Activated T-cell treated with anti-CD3 and anti-CD28 coated beads, Interleukin-2, amount 50 U/mL, for 72 hours (primary cell): ENCODE measurements at places on chromosomes 2 and 18. TPM values are rescaled to one million over a fixed set of nuclear protein-coding genes. Genes with fewer than 3 reads are reported as not detected.

Gene CLIP4
- total RNA-seq, result 28.4 TPM

DNA sequence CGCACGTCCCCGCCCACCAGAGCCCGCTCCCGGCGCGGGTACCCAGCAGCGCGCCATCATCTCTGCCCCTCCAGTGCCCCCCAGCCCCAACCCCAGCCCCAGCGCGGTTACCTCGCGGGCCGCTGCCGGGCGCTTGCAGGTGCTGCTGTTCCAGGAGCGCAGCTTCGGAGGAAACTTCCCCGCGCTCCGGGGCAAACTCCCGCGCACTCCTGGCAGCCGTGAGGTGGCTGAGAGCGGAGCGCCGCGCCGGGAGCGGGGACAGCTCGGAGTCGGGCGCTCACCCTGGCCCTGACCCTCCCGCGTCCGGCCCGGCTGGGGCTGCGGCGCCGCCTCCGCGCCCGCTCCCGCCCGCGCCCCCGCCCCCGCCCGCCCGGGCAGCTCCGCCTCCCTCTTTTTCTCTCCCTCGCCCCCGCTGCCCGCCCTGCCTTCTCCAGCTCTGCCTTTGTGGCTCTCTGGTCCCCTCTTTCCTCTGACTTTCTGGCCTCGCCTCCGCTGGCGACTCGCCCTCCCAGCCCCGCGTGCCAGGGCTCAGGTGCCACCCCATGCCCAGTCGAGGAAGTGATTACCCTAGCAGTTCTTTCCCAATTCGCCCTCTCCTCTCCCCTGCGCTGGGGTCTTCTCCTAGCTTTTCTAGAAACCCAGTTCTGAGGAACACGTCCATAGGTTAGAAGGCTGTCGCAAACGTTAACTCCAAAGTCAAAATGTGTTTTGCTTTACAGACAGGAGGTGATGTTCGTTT, at the start of gene CHST9:
Gene CHST9 (minus strand): TSS at position 284 of the 739 bp plus-strand sequence. CDS start 42,499 bp downstream, outside the sequence.
- peak within 1 kb of the TSS; percentile 55 for H3K4me3 ChIP-seq
- peaks cover 33% of the 10 kb centered on the region for H3K27me3 ChIP-seq
- peaks cover 6% of the 10 kb centered on the region for H3K36me3 ChIP-seq
- no peak for DNase-seq

- H3K4me3 ChIP-seq, result no peak overlapping the region
- DNase-seq, result no peak
- H3K36me3 ChIP-seq, result no peaks in the 10 kb centered on the region
- no peak overlapping the region for H3K27ac ChIP-seq
- H3K27me3 ChIP-seq, result no peaks in the 10 kb centered on the region
Measured at GRCh38 chr18:76972846-76973519, 150.6 kb downstream of the ZNF236 start.

- H3K36me3 ChIP-seq, result peaks cover 10% of the 10 kb centered on the region
- H3K4me1 ChIP-seq, result peaks cover 40% of the 10 kb centered on the region
- no peaks in the 10 kb centered on the region for H3K27me3 ChIP-seq
- H3K4me3 ChIP-seq, result peak overlapping the region; percentile 56
- peak; percentile 33 for DNase-seq
- no peak overlapping the region for H3K27ac ChIP-seq
Measured at GRCh38 chr2:239363946-239364637, 36.7 kb downstream of the HDAC4 start.

DNA sequence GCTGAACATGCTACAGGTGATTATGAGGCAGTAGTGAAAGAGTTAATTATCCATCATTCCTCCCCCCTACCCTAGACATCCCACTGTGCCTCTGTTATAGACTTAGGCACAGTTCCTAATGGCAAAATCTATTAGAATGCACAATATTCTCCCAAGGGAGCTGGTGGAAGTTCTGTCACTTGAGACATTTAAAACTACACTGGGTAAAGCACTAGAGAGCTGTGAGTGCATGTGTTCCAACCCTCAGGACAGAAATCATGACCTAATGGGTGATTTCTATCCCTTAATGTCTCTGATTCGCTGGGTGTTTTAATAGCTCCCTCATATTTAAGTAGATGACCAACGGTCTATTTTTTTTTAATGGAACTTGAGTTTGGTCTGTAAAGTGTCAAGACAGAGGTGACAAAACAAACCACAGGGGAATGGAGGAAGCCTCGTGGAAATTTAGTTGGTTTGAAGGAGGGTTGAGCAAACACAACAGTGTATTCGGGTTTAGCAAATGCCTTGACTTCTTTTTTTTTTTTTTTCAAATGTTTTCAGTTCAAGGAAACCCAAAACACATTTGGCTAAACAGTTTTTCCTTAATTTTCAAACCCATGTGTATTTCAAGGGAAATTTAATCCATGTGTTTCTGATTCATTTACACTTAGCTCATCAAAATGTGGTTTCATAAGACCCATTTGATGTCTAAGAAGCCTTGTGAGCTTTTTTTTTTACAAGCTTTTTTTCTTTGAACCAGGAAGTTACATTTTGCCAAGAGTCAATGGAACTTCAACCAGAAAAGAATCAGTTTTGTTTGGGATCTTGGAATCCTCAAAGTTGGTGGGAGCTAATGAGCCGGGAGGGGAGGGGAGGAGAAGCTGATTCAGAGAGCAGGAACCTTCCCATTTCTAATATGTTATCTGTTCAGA, 665.1 kb upstream of the ZEB2 start:
- H3K4me3 ChIP-seq, result no peak overlapping the region
- no peaks in the 10 kb centered on the region for H3K4me1 ChIP-seq
- no peaks in the 10 kb centered on the region for H3K36me3 ChIP-seq

GRCh38 chr2:1628893-1629292, 115.4 kb downstream of the PXDN start:
- no peaks in the 10 kb centered on the region for H3K36me3 ChIP-seq
- H3K27me3 ChIP-seq, result peaks cover 5% of the 10 kb centered on the region
- H3K27ac ChIP-seq, result no peak overlapping the region
- H3K4me1 ChIP-seq, result no peaks in the 10 kb centered on the region
- no peak for DNase-seq
- H3K4me3 ChIP-seq, result no peak overlapping the region

Gene LOXL3
- 3.6 TPM for total RNA-seq

- H3K4me1 ChIP-seq, result no peaks in the 10 kb centered on the region
- no peak overlapping the region for H3K4me3 ChIP-seq
- H3K27me3 ChIP-seq, result no peaks in the 10 kb centered on the region
- no peak for DNase-seq
- no peaks in the 10 kb centered on the region for H3K36me3 ChIP-seq
Measured at GRCh38 chr2:51620796-51621195, 588.9 kb upstream of the NRXN1 start.
